ENCODE measurements at places on chromosomes 2 and 18.

DNA sequence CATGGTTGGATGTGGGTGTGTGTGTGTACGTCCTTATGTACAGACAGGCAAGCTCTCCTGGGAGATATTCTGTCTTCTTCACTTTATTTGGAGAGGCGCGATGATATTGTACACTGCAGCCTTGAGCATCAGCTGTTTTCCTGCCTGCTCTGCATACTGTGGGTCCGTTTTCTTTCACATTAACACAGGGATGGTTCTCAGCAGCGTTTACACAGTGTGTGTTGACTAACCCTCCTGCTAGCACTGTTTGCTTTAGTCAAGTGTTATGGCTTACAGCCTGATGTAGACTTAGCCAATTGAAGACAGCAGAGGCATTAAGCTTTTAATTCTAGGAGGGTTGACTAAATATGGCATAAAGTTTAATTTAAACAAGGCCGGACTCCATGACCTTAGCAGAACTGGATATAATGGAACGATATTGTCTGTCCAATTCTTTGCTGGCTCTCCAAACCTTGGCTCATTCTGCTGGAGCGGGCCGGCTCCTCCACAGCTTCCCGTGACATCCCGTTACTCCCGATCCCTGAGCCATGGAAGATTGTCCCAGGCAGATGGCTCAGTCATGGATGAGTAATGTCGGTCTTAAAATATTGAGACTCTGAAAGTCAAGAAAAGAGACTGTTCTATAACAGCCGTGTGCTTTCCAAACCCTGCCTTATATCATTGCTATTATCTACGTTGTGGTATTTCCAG, 134.7 kb downstream of the TPGS2 start:
- no peak for DNase-seq

DNA sequence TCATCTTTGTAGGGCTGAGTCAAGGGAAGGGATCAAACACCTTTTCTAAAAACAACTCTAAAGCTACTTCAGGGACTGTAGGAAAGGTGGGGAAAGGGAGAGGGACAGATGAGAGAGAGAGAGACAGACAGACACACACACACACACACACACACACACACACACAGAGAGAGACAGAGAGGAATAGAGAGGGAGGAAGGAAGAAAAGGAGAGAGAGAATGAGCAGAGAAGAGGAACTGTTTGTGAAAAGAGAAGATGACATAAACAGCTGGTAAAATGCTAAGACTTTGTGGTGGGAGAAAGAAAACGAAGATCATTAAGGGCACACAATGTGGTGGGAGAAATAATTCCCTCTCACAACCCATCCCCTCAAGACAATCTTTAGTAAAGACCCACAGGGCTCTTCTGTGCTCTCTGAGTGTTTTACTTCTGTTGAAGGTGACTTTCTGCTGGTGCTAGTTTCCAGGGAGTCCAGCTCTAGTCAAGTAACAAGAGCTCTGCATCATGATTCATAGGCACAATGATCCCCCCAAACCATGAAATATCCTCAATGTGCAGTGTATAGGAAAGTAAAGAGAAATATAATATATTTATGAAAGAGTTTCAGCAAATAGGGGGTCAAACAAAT, 77.2 kb upstream of the STK17B start:
- no peak for DNase-seq

GRCh38 chr2:14385043-14385442, 247.5 kb upstream of the LRATD1 start:
- DNase-seq = no peak

- no peak for DNase-seq
These were observed 18.7 kb downstream of the C18orf63 start for GRCh38 chr18:74334242-74334893.

- DNase-seq = no peak
These were observed 27.9 kb upstream of the ANXA4 start for GRCh38 chr2:69714024-69714423.

- DNase-seq = no peak
These were observed 57.8 kb upstream of the GPR45 start for GRCh38 chr2:105183555-105184323.

- no peak for DNase-seq
These were observed 242.1 kb upstream of the RND3 start for GRCh38 chr2:150729495-150729955.

DNA sequence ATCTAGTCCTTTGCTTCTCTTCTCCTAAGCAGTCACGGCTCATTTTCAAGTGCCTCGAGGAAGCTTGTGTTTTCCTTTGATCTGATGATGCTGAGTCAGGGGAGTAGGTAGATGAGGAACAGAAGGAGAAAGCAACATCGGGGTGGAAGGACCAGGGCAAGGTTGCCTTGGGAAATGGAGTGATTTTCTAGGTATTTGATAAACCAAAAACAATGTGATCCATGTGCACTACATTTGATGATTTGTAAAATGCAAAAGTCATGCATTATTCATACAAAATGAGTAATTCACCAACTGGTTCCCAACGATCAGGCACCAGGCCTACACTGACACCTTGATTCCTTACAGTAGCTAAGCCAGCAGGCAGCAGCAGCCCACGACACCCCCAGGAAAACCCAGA, 205.3 kb downstream of the ANAPC1 start:
- no peak for DNase-seq
